Mesendoderm (in vitro differentiated cells): ENCODE measurements at places on chromosomes 16 and 17.
A peak's percentile ranks its signal among the peaks of the same experiment; 100 is the strongest.

DNA sequence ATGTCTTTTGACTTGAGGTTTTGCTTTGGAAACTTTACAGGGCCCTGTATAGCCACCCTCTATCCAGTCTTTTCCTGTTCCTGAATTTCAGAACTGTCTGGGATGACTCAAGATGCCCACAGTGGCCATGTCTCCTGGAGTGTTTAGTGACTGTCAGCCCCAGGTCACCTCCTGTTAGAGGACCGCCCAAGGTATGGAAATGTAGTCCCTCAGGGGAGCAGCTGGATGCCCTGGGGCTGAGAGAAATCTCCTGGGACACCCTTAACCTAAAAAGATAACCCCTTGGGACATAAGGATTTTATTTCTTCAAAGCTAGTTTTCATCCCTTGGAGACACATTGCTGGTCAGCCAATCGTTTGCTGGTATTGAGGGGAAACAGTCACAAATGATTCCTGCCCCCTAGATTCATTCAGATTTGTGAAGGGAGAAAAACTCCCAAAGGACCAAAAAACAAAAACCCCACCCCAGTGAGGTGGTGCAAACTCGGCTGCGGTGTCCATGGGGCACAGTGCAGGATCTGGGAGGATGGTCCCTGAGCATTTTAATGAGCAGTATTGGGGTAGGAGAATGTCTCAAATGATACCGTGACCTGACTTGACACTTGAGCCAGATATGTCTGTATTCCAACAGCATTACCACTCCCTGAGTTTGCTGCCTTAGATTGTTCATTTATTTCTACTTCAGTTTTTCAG, 1.7 kb downstream of the ZNF267 start:
- peak; percentile 15 for DNase-seq

GRCh38 chr17:72560303-72561247, 439.8 kb downstream of the SOX9 start:
- DNase-seq: peak; percentile 74

GRCh38 chr16:54649876-54650275, 280.8 kb upstream of the IRX5 start:
- DNase-seq: no peak

DNA sequence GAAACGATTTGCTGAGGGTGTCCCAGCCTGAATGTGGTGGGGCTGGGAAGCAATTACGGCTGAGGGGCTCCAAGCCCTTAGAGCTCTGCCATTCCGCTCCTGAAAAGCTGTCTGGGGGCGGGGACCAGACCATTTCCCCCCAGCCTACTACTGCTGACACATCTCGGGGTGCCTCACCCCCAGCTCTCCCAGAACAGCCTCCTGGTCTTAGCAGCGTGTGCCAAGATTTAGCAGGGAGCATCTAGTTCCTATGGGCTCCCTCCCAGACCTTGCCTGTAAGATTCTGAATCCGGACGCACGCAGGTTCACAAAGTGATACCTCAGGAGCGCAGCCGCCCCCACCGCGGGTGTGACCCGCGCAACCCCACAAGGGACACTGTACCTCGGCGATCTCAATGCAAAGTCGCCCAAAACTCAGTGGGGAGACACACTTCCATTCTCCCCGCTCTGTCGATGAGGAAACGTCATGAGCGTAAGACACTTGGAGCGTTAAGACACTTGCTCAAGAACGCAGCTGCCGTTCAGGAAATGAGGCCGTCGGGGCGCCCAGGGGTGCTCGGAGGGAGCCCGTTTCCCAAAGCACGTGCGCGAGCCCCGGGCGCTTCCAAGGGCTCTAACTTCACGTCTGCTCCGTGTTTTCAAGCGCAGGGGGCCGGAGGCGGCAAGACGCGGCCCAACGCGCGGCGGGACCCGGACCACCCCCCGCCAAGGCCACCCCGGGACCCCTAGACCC, 629 bp downstream of the GEMIN4 start:
- DNase-seq: no peak

DNA sequence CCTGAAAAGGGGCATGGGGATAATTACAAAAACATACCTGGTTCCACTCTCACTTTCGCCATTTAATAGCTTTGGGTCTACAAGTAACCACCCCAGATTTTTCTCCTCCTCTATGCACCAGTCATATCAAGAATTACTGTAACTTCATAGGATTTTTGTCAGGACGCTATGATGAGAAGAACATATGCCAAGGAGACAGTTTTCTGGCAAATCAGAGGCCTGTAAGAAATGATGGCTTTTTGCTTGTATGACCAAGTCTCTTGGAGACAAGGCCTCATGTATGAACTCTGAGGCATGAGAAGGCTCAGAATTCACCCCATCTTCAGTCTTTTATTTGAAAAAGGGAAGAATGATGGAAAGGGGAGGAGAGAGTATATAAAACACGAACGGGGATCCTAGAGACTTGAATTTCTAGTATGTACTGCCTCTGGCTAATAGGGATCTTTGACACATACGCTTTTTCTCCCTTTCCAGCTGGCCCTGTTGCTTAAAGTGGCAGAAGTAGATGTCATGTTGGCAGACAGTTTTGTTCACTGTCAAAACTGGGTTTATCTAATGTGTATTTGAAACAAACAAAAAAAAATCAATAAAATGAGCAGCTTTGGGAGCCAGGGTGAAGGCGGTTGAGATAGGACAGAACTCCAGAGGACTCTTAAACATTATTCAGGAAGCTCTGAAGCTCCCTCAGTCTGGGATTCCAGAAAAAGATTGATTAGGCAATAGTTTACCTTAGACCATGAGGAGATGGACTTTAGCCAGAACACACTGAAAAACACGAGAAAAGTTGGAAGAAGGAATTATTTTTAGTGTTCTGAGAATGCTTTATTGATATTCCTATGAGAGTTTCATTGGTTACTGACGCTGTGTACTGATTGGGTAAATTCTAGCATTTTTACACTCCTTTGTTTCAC, 656.6 kb downstream of the WWOX start:
- no peak for DNase-seq

DNA sequence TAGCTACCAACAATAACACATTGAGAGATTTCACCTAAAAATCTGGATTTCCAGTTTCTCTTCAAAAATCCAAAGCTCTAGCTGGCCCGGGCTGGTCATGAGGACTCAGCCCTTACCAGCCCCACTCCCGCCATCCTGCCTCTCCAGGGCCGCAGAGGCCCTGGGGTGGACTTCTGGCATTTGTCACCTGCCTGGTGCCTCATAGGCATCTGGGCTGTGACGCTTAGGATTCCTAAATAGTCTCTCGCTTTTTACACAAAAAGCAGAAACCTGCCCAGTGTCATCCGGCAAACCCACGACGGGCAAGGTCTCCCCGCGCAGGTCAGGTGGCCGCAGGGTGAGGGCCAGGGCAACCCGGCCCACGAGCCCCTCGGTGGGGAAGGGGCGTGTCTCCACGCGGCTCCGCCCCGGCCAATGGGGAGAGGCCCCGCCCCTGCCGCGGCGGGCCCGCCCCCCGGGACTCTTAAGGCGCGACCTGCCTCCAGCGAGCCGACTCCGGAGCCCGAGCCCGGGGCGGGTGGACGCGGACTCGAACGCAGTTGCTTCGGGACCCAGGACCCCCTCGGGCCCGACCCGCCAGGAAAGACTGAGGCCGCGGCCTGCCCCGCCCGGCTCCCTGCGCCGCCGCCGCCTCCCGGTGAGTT, at the start of gene VASN:
TSS of gene VASN (plus strand) at position 492 of the 644 bp plus-strand sequence. CDS start 9,030 bp downstream, outside the sequence.
- DNase-seq: peak; percentile 78

- no peak for DNase-seq
Measured at GRCh38 chr16:65657071-65657494, 535.2 kb upstream of the CDH11 start.

DNA sequence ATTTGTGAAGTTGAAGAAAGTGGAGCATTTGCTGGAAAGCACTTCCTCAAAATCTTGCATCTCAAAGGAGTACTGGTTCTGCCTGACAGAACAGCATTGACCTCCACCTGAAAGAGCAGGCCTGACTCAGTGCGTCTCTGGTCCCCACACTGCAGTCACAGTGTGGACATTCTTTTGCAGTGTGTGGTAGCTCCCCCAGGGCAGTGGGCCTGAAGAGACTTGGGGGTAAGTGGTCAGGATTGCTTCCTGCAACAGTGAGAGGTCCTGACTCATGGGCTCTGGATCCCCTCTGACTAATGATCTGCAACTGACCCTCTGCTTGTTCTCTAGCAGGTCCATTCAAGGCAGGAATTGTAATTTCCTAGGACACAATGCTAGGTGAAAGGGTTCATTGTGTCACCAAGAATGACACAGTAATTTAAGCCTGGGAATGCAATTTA, 204.9 kb upstream of the KCNJ16 start:
- DNase-seq: peak; percentile 81

- peak; percentile 62 for DNase-seq
Measured at GRCh38 chr16:53502331-53503269, at the start of gene AKTIP. Gene AKTIP (minus strand): TSS chr16:53503209. CDS start chr16:53500259, 2,950 bp downstream.

- no peak for DNase-seq
Measured at GRCh38 chr17:21548236-21548635, 144.1 kb upstream of the KCNJ18 start.

DNA sequence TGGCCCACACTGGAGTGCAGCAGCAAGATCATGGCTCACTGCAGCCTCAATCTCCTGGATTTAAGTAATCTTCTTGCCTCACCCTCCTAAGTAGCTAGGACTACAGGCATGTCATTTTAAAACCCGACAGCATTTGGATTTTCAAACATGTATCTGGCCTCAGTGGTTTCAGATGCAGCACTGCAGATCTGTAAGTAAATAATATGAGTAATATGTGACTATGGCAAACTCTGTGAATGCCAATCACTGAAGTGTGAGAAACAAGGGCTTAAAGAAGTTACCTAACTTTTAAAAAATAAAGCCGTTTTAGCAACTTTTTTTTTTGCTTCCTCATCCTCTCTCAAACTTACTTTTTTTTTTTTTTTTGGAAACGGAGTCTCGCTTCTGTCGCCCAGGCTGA, 11.9 kb downstream of the CEP20 start:
- DNase-seq: no peak

DNA sequence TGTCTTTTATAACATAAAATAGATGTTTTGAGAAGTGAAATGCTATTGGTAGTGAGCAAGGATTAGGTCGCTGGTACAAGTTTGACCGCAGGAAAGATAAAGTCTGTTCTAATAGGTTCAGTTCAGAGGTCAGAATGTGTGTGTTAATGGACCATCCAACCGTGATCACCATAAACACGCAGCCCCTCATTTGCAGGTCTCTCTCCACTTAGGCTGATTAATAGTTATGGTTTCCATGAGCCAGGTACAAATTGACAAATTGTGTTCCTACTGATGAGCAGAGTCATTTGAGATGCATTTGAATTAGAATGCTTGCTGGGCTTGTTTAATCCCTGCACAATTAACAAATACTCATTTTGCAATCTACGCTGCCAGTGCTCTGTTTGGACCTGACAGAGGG, 318.1 kb upstream of the GOT2 start:
- DNase-seq: no peak

DNA sequence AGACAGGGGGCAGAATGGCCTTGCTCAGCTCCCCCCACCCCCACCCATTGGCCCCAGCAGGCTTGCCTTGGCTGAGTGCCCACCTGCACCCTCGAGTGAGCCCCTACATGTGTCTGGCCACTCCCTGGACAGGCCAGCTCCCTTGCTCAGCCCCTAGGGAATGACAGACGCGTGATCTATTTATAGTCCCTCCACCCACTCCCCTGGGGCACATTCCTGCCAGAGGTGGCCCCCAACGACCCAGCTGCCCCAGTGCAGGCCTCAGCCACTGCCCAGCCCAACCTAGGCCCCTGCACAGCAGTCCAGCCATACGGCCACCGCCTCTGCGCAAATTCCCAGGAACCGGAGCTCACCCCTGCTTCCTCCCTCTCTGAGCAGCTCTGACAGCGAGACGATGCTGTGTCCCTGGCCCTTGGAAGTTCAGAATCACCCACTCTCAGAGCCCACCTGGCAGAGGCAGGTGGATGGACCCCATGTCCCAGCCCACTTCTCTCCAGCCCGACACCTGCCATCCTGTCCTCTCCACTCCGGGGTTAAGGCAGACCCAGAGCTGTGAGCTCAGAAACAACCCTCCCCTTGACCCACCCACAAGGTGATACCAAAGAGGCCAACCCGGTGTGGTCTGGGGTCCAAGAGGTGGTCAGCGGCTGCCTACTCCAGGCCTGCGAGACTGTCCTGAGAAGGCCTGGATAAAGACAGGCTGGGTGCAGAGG, 11.5 kb upstream of the P2RX1 start:
- DNase-seq: no peak

- no peak for DNase-seq
Measured at GRCh38 chr16:84561291-84561690, 56.6 kb downstream of the COTL1 start.

DNA sequence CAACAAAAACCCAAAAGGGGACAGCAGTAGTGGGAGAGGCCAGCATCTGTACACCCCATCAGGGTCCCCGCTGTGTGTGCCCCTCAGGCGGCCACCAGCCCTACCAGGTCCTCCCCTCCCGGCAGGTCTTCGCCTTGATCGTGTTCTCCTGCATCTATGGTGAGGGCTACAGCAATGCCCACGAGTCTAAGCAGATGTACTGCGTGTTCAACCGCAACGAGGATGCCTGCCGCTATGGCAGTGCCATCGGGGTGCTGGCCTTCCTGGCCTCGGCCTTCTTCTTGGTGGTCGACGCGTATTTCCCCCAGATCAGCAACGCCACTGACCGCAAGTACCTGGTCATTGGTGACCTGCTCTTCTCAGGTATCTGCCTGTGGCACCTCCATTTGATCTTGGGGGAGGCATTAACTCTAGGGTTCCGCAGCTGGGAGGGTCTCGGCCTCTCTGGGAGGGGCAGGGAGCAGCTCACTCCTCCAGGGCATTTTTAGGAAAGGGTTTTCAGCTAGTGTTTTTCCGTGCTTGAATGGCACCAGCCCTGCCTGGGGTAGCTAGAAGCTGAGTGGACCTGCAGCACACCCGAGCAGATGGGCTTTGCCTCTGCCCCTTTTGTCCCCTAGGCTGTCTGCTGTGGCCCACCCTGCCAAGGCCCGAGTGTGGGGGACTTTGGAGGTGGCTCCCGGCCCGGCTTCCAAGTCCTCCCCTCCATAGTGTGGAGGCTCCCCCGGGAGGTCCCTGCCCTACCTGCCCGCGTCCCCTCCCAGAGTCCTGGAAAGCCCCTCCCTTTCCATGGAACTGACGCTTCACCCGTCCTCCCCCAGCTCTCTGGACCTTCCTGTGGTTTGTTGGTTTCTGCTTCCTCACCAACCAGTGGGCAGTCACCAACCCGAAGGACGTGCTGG, 2.6 kb downstream of the SYNGR2 start:
- DNase-seq: no peak

GRCh38 chr16:84277244-84277823, 17.3 kb upstream of the WFDC1 start:
- DNase-seq: peak; percentile 67

DNA sequence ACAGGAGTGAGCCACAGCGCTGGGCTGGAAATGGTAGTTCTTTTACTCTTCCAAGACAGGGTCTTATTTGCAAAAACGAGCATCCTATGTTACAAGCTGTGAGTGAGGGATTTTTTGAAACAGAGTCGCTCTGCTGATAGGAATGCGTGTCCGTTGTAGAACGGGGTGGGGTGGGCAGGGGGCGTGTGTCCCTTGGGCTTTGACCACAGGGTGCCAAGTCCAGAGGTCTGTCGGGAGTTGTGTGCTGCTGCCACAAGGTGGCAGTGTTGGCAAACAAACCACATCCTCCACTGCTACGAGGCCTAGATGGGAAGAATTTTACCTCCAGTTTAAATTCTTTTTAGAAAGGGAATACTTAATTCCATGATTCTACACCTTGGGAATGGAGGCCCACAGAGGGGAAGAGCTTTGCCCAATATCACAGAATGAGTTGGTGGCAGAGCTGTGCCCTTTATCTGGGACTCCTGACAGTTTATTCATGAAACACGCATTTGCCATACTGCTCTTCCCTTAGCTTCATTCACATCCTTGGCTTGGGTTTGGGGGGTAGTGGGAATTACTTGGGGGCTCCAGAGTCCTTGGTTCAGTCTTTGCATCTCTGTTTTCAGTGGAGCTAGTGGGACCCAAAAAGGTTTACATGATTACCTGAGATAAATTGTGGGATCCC, 30.6 kb upstream of the ETV4 start:
- DNase-seq: peak; percentile 90
